H9 (cell line): ENCODE measurements at places on chromosomes 1 and 21.

DNA sequence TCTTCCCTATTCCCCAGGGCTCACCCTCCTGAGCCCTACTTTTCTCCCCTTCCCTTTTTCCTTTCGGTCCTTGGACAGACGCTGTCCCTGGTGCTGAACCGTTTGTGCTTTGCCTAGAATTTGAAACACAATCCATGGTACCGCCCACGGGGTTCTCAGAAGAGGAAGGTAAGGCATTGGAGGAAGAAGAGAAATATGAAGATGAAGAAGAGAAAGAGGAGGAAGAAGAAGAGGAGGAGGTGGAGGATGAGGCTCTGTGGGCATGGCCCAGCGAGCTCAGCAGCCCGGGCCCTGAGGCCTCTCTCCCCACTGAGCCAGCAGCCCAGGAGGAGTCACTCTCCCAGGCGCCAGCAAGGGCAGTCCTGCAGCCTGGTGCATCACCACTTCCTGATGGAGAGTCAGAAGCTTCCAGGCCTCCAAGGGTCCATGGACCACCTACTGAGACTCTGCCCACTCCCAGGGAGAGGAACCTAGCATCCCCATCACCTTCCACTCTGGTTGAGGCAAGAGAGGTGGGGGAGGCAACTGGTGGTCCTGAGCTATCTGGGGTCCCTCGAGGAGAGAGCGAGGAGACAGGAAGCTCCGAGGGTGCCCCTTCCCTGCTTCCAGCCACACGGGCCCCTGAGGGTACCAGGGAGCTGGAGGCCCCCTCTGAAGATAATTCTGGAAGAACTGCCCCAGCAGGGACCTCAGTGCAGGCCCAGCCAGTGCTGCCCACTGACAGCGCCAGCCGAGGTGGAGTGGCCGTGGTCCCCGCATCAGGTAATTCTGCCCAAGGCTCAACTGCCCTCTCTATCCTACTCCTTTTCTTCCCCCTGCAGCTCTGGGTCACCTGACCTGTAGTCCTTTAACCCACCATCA lies 10.4 kb downstream of the BCAN start:
- DNase-seq = peak; percentile 64

- DNase-seq = no peak
Observed at GRCh38 chr1:36781098-36781497, 253.2 kb downstream of the GRIK3 start.

GRCh38 chr1:60402816-60403215 lies 329.2 kb upstream of the C1orf87 start:
- DNase-seq = no peak

GRCh38 chr1:156439777-156440183 lies 60.8 kb downstream of the MEF2D start:
- DNase-seq = peak; percentile 65

GRCh38 chr1:201937624-201938213 lies 8.6 kb downstream of the LMOD1 start:
- DNase-seq = no peak

- no peak for DNase-seq
Observed at GRCh38 chr1:59549903-59550302, 253.0 kb downstream of the FGGY start.

DNA sequence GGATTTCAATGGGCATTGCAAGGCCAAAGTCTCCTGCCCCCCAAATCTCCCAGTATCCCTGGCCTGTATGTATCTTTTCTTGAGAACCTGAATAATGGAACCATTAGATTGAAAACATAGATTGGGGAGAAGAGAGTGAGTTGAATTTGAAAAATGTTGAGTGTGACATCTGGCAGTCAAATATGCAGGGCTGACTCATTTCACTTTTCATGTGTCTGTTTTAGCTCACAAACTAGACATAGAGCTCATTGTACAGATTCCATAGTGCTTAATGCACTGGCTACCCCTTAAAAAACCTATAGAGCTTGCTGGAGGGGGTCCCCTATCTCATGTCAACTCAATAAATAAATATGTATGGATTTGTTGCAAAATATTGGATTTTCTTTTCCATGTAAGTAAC lies 30.8 kb downstream of the DDR2 start:
- no peak for DNase-seq

DNA sequence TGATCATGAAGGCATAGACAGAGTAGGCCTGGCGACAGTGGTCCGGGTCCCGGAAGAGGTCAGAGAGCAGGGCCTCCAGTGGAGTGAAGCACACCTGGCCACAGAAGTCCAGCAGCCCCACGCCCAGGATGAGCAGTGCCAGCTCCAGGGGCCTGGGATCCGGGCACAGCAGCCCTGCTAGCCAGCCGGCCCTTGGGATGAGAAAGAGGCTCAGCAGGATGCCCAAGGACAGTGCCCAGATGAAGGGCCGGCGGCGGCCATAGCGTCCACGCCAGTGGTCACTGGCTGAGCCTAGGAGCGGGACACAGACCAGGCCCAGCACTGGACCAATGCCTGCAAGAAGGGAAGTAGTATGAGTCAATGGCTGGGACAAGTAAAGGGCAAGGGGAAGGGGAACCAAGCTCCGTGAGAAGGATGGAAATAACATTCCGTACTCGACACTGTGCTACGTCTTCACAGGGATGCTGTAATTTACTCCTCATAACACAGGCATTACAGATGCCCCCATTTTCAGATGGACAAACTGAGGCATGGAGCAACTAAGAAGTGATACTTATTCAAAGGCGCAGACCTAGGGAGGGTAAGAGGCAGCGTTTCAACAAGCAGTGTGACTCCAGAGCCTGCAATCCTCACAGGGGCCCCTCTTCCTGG lies 16.9 kb downstream of the SLC45A3 start:
- no peak for DNase-seq

DNA sequence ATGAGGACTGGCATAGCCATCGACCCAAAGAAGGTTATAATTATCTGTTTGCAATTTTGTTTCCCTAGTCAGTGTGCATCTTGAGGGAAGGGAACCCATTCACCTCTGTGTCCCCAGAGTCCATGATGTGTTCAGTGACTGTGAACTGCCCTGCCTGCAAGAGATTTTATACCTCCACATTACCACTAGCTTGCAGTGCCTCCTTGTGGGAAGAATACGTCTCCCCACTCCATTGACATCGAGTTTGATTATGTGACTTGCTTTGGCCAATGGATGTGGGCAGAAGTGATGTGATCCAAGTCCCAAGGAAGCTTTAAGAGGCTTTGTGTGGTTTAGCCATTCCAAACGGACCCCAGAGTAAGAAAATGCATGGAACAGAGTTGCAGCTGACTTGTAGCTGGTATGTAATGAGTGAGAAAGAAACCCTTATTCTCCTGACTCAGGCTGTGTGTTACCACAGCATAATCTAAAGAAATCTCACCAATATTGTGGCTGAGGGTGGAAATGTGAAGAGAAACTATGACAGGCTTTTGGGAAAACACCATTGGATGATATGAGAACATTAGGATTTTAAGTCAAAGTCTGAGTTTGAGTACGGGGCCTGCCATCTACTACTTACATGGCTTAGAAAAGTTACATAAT lies 47.8 kb upstream of the NRDC start:
- peak; percentile 57 for DNase-seq

GRCh38 chr1:111369177-111369576 lies 58.4 kb downstream of the OVGP1 start:
- DNase-seq = no peak

DNA sequence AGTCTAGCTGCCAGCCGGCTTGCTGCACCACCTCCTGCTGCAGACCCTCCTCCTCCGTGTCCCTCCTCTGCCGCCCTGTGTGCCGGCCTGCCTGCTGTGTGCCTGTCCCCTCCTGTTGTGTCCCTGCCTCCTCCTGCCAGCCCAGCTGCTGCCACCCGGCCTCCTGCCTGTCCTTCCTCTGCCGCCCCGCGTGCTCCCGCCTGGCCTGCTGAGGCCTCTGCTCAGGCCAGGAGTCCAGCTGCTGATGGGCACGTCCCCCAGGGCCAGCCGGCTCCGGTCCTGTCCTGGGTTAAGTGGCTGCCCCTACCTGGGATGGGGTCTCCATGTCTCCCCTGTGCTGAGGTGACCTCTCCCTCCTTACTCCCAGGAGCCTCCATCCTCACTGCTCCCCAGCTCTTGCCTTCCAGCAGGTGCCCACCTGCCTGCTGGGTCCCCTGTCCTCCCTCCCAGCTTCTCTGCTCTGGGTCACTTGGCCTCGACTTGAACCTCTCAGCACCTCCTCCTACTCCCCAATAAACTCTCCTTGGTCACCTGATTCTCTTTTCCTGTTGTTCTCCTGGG lies 870 bp downstream of the KRTAP10-8 start:
- no peak for DNase-seq

DNA sequence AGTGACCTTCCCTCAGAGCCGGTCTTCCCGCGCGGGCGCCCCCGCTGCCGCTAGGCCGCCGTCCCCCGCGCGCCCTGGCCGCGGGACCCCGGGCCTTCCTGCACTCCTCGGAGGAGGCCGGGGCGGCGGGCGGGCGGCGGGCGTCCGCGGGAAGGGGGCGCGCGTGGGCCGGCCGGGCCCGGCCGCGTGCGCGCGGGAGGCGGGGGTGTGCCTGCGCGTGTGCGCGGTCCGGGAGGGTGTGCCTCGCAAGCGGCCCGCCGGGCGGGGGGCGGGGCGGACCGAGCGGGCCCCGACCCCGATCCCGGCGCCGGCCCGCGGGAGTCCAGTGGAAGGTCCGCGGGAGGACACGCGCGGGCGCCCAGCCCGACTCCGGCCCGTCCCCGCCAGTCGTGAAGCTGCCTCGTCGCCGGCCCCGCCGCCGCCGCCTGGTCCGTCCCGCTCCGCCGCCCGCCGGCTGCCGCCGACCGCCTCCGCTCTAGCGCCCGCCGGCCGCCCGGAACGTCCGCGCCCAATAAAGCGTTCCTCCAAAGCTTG lies 438 bp downstream of the MRPS6 start:
- DNase-seq = no peak

GRCh38 chr1:241423541-241424479 lies 66.8 kb upstream of the RGS7 start:
- peak; percentile 66 for DNase-seq

DNA sequence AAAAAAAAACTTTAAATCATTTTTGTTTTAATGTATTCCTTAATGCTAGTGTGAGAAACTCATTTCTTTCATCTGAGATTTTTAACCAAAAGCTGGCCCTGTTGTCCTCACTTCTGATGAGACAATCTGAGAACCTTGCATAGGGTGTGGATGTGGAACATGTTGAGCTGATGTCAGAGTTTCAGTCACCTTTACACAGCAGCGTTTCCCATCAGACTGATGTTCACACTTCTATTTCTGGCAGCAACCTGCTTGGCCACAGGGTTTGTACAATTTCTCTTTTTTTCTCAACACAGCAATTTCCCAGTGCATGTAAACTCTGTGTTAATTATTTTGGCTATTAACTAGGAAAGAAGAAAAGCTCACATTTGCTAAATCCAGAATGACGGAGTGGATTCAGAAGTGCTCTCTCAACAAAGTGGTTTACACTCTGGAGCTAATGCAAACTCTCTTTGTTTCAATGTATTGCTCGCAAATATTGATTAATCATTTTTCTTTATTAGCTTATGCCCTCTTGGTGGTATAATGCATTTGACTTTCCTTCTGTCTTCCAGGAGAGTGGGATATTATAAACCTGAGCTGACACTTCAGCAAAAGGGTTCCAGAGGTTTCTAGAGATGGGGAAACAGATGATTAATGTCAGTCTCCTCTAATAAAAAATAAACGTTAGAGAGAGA lies 70.5 kb upstream of the HSPA13 start:
- no peak for DNase-seq

DNA sequence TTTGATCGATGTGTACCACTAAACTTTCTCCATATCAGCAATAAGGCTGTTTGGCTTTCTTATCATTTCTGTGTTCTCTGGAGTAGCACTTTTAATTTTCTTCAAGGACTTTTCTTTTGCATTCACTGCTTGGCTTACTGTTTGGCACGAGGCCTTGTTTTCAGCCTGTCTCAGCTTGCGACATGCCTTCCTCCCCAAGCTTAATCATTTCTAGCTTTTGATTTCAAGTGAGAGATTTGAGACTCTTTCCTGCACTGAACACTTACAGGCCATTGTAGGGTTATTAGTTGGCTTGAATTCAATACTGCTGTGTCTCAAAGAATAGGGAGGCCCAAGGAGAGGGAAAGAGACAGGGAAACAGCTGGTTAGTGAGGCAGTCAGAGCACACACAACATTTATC lies 120.6 kb upstream of the KCND3 start:
- DNase-seq = no peak

DNA sequence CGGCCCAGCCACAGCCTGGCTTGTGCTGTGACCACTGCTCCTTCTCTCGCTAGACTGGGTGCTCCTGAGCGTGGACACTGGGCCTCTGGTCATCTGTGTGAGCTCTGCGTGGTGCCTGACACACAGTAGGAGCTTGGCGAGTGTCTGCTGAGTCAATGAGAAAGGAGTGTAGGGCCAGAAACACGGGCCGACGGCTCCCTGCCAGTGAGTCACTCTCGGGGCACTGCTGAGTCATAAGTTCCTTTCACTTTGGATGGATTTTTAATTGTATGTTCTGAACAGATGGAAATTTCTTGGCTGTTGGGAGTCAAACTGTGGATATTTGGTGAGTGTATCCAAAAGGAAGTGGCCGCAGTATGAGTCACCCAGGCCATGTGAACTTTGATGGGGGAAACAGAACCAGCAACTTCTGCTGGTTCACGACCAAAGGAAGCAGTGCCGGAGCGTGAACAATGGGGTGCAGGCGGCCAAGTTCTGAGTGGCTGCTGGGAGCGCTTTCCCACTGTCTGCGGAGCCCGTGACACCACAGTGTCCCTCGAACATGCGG lies 41.0 kb upstream of the COL18A1 start:
- no peak for DNase-seq

- DNase-seq = no peak
Observed at GRCh38 chr1:2009101-2010053, 5.8 kb upstream of the CFAP74 start.

- DNase-seq = no peak
Observed at GRCh38 chr1:184644771-184645170, 109.9 kb downstream of the EDEM3 start.

DNA sequence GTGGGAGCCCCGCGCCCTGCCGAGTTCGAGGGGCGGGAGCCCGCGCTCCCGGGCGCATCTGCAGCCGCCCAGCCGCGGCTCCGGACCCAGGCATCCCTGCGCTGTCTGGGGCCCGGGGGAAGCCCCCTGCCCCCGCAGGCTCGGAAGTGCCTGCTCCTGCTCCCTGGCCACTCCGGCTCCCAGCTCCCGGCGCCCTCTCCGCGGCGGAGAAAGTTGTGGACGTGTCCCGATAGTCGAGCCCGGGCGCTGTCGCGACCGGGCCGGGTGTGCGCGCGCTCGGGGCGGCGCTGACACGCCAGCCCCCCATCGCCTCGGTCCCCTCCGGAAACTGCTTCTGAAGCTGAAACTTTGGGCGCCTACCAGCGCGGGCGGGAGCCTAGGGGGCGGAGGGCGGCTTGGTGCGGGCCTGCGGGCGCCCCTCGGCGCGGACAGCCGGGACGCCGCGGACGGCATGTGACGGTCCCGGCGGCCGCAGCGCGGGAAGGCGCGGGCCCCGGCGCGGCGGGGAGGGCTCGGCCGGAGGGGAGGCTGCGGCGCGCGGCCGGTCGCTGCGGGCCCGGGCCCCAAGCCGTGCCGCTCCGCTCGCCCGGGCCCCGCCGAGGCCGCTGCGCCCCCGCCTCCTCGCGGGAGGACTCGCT lies 515 bp downstream of the MAN1C1 start:
- no peak for DNase-seq

GRCh38 chr1:62142496-62142895 lies 52.2 kb upstream of the L1TD1 start:
- peak; percentile 51 for DNase-seq
